OCI-M1 (cell line): ENCODE measurements at places on chromosomes 5 and 9.

DNA sequence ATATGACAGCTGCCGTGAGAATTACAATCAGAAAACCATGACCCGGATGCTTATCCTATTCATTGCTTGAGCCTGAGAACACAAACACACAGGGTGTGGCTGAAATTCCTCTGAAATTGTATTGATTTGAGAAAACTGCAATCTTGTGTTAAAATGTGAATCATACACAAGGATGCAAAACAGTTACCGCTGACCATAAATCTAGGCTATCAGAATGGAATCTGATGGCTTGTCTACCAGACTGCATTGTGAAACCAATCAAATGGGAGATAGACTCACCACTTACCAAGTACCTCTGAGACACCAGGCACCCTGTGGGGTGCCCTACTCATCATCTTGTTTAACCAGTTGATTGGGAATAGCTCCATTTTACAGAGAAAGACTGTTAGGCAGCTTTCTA, 188.7 kb upstream of the MSX2 start:
- no peak for DNase-seq

GRCh38 chr5:88049737-88050136, 218.9 kb downstream of the TMEM161B start:
- no peak for DNase-seq

GRCh38 chr5:126009566-126009965, 413.6 kb upstream of the GRAMD2B start:
- no peak for DNase-seq

DNA sequence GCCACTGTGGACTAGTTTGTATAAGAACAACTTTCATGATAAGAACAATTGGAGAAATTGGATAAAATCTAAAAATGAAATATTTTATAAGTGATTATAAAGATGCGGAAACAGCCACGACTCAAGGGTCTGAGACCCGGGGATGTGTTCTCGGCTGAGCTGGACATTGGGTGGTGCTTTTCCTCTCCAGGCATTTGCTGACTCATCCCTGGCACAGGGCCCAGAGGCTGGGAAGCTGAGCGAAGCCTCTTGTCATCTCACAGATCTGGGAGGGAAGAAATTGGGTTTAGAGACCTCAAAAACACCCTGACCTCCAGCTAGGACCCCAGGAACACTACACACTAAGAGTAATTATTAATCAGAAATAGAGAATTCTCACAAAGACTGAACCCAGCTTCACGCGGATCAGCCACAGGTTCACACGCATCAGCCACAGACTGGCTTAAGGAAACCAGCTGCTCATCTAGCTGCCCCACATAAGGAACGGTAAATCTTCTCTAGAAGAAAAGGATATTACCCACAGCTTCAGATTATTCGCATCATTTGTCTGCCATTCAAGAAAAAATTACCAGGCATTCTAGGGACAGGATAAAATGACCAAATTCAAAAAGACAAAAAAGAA, 2.8 kb upstream of the OR2V1 start:
- DNase-seq, result peak; percentile 93

DNA sequence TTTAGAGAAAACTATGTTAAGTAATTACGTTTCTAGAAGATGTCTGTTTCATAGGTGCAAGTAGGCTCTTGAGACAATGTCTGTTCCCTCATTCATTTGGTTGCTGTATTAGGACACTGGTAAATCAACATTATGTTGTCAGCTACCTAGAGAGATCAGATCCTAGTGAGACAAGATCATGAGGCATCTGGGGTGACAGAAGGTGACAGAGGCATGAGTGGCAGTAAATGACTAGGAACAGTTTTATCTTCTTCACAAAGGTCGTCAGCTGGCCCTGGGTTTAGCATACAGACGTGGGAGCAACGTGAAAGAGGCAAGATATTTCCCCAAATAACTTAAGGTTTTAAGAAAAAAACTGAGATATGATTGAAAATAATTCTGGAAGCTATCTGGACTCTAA, 1926.3 kb upstream of the WWC1 start:
- DNase-seq, result no peak

DNA sequence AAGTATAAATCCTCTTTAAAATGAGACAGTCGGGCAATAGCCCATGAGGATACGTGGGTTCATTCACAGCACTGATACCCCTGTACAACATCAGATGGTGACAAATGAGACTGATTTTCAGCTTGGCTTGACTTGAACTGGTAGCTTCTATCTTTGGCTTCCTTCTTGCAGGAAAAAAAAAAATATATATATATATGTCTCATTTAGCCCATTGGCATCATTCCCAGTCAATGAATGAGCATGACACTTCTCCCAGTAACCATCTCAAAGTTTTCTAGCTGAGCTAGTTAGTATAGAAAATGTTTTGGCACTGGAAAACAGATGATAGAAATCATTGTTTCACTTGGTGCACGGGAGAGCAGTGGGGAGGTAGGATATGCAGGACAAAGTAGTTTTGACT, 222.5 kb upstream of the TAS2R1 start:
- no peak for DNase-seq

DNA sequence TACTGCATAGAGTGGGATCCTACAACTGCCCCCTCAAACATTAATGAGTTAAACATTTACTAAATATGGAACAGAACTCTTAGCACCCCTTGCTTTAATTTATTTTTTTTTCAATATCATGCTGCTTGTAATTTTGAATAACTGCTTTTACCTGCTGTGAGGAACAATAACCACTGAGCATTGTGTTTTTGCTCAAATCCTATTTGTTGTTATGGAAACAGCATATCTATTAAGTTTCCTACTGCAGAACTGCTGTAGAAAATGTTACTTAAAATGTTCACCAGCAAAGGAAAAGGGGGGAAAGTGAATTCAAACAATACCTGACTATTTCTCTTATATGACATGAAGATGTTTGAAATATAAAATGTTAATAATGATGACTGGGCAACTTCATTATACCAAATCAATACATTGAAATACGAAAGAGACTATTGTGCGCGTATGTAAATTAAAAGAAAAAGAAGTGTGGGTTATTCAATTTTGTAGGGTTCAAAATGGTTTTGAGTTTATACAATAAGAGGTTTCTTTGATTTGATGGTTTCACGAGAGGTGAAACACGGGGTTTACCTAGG, 1043.8 kb upstream of the NUDT12 start:
- no peak for DNase-seq

- peak; percentile 14 for DNase-seq
Measured at GRCh38 chr5:989961-990530, 18.6 kb upstream of the NKD2 start.

DNA sequence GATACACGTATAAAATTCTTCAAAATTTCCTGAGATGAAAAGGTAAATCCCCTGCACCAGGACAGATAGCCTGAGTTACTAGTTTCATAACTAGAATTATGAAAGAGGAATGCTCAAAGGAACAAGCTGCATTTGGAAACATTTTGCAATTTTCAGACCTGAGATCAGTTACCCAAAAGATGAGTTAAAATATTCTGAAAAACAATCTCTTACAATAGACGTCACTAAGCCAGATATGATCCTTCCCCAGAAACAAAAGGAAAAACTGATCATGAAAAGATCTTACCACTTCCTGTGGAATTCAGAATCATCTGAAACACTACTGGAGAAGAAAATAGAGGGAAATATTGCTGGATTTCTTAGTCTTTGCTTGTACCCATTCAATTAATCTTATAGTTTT, 204.7 kb downstream of the ARRDC3 start:
- DNase-seq, result no peak

DNA sequence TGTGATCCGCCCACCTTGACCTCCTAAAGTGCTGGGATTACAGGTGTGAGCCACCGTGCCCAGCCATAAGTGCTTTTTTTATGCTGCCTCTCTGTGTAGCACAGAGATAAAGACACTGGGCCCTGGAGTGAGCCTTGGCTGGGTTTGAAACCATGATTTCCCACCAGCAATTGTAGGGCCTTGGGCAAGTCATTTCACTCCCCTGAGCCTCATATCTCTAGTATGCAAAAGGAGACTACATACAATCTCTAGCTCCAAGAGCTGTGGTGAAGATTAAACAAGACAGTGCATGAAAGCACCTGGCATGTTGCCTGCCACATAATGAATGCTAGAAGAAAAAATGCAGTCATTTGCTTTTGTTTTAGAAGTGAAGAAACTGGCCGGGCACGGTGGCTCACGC, 3.9 kb downstream of the FABP6 start:
- DNase-seq, result peak; percentile 28

GRCh38 chr5:30446456-30446855, 747.0 kb upstream of the CDH6 start:
- DNase-seq, result no peak

- DNase-seq, result no peak
Measured at GRCh38 chr9:72457366-72457765, 64.0 kb upstream of the TMC1 start.

GRCh38 chr5:111557686-111558085, 45.4 kb upstream of the STARD4 start:
- DNase-seq, result no peak

- no peak for DNase-seq
Measured at GRCh38 chr5:6551287-6551954, 81.4 kb downstream of the NSUN2 start.

DNA sequence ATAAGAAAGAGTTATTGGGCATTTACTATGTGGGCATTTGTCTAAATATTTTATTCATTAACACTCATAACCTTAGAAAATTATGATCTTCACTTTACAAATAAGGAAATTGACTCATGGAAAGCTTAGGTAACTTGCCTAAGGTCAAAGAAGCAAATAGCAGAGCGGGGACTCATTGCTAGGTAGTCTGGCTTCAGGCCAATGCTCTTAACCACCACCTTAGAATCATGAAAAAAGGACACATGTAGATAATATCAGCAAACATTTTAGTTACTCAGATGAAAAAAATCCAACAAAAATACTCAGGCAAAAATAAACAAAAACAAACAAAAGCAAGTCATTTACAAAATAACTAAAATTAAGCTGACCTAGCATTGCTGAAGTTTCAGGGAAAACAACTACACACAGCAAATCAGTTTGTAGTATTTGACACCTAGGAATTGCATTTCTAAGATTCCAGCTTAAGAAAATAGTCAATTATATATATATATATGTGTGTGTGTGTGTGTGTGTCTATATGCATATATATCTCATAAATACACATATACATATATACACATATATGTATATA, 166.0 kb downstream of the HMHB1 start:
- no peak for DNase-seq
